ENCODE measurements at places on chromosomes 7 and 10. TPM values are rescaled to one million over a fixed set of nuclear protein-coding genes. Genes with fewer than 3 reads are reported as not detected.

The ANKRD30A gene
- not detected for total RNA-seq

The AKR1D1 gene
- total RNA-seq: not detected

The CYP2W1 gene
- total RNA-seq: 0.76 TPM

The SYT15B gene
- total RNA-seq: 4.9 TPM

GRCh38 chr7:132789281-132789680 lies 213.0 kb upstream of the PLXNA4 start:
- DNase-seq: no peak

GRCh38 chr10:29611781-29612381 lies 22.9 kb downstream of the SVIL start:
- DNase-seq: no peak

- no peak for DNase-seq
These were observed 62.6 kb downstream of the CACNB2 start for GRCh38 chr10:18202680-18203460.

- DNase-seq: no peak
These were observed 276.1 kb downstream of the DNAJB6 start for GRCh38 chr7:157612664-157613561.

- DNase-seq: no peak
These were observed 123.6 kb upstream of the NOBOX start for GRCh38 chr7:144527051-144527471.

DNA sequence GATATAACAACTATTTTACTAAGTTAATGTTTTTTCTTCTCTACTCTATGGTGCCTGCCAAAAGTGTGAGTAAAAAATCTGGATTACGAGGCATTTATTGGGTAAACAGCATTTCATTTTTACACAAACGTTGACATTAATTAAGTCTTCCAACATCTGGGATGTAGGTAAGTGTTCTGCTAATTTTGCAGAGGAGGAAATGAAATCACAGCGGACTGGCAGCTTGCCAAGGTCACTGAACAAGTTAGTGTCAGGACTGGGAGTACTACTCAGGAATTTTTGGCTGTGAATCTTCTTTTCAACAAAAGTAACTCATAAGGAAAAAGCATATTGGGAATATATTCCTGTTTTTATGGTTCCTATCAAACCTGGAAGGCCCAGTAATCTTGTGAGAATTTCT lies 612.1 kb upstream of the FZD8 start:
- no peak for DNase-seq

GRCh38 chr7:31492086-31492485 lies 21.8 kb upstream of the ITPRID1 start:
- no peak for DNase-seq

GRCh38 chr7:2873686-2874551 lies 29.8 kb upstream of the GNA12 start:
- DNase-seq: no peak

DNA sequence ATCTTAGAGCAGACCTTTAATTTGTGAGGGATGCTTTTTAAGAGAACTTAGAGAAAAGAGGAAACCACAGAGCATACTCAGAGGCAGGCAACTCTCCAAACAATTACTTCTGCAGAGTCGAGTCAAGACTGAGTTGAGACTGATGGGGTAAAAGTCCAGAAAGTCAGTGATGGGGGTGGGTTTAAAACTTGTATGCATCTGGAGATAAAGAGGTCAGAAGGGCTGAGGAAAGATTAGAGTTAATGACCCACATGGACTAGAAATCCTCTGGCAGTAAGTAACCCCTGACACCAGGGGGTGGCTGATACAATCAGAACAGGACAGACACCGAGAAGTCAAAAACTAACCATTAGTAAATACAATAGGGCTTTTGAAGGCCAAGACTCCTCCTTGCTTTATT lies 42.4 kb upstream of the SEPTIN7 start:
- no peak for DNase-seq

GRCh38 chr7:151181011-151181431 lies 6.0 kb downstream of the ASB10 start:
- DNase-seq: no peak

DNA sequence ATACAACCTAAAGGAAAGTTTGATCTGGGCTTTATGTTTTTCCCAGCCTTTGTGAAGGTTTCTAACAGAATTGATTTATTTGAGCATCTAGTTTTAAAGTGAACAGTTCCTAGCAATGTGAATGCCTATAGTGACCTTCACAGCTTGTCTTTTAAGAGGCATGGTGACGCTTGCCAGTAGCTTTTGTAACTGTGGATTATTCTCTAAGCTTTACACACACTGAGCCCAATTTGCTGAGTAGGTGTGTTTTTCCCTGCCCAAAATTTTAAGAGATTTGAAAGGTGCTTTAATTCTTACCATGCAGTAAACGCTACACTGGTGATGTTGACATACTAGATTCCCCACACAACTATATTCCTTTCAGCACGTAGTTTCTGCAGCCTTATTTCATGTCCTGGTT lies 420.2 kb upstream of the AKR1E2 start:
- DNase-seq: no peak

GRCh38 chr10:99995269-99995668 lies 14.5 kb downstream of the DNMBP start:
- DNase-seq: no peak

DNA sequence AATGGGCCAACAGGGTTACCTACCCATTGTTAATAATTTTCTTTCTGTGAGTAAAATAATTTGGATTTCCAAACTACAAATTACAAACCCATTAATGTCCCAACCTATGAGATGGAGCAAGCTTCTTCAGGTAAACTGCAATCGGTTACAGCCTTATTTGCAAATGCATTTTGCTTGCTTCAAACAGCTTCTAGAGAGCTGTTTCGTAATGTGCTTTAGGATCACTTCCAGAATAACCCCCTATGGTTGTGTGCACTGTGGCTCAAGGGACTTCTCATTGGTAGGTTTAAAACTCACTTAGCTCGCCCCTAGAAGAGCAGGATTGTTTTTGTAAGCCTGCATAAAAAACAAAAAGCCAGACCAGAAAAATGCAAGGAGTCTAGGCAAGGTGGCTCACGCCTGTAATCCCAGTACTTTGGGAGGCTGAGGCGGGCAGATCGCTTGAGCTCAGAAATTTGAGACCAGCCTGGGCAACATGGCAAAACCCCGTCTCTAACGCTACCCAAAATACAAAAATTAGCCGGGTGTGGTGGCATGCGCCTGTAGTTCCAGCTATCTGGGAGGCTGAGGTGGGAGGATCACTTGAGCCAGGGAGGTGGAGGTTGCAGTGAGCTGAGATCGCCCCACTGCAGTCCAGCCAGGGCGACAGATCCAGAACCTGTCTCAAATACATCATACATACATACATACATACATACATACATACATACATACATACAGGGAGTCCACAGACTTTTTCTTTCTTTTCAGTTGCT lies 3.3 kb upstream of the MAP3K8 start:
- no peak for DNase-seq

DNA sequence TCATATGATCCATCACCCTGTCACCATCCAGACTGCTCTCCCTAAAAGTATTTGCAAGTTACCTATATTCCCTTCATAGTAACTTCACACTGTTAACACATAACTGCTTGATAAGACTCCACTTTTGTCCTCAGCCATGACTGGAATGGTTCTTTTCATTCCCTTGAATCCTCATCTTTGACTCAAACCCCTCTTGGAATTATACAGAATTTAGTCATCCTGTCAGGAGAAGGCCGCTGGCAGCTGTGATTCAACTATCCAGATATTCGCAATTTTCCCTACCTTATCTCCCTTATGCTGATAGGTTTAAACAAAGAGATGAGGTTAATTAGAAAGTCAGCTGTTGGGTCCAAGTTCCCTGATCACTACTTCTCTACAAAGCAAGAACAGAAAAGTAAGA lies 143.0 kb upstream of the HPS1 start:
- no peak for DNase-seq

DNA sequence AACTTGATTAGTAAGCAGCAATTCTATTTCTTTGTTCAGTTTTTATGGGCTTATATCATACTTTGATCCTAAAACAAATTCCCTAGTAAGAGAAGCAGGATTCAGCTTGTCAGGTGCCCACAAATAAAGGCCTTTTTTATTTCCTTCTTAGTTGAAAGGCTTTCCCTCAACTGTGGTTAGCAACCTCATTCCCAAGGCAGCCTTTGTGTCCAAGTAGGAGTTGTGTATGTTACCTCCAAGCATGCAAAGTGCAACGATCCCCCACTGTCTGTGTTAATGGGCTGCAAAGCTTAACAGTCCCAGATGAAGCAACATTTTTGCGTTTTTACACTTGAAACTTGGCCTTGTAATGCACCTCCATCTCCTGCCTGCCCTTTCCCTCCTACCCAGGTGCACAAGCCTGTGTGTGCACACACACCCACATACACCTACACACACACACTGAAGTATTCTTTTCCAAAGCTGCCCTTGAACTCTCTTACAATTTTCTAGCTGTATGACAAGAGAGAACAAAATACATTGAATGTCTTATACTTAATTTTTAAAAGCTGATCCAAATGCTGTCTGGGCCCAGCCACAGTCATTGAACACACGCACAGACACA lies 278.2 kb downstream of the SNX13 start:
- DNase-seq: no peak
